ENCODE measurements at places on chromosomes 2 and 18.

- DNase-seq = no peak
These were observed 188.2 kb downstream of the IRS1 start for GRCh38 chr2:226611196-226611943.

- no peak for DNase-seq
These were observed 167.4 kb upstream of the GATA6 start for GRCh38 chr18:22001912-22002487.

GRCh38 chr18:75862458-75862857 lies 435.0 kb upstream of the SMIM21 start:
- no peak for DNase-seq

DNA sequence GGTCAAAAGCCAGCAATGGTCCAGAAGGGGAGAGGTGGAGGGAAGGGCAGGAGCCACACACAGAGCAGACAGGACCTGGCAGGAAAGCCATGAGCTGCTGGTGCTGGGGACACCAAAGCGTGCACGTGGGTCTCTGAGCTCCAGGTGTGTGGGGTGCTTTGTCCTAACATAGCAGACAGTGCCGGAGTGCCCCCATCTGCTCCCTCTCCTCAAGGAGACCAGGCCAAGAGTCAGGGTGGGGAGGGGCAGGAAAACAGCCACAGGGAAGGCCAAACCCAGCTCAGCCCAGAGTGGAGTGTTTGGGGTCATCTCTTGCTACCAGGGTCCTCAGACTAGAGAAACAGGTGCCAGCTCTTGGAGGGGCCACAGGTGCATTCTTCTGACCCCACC lies 4.2 kb upstream of the GPC1 start:
- no peak for DNase-seq

- DNase-seq = peak; percentile 33
These were observed 5.2 kb downstream of the FN1 start for GRCh38 chr2:215430528-215431187.

- DNase-seq = no peak
These were observed 30.1 kb upstream of the COL6A3 start for GRCh38 chr2:237444071-237444470.

- DNase-seq = no peak
These were observed 21.4 kb upstream of the FRZB start for GRCh38 chr2:182887753-182888415.

GRCh38 chr2:130806370-130806769 lies 30.3 kb upstream of the ARHGEF4 start:
- no peak for DNase-seq

DNA sequence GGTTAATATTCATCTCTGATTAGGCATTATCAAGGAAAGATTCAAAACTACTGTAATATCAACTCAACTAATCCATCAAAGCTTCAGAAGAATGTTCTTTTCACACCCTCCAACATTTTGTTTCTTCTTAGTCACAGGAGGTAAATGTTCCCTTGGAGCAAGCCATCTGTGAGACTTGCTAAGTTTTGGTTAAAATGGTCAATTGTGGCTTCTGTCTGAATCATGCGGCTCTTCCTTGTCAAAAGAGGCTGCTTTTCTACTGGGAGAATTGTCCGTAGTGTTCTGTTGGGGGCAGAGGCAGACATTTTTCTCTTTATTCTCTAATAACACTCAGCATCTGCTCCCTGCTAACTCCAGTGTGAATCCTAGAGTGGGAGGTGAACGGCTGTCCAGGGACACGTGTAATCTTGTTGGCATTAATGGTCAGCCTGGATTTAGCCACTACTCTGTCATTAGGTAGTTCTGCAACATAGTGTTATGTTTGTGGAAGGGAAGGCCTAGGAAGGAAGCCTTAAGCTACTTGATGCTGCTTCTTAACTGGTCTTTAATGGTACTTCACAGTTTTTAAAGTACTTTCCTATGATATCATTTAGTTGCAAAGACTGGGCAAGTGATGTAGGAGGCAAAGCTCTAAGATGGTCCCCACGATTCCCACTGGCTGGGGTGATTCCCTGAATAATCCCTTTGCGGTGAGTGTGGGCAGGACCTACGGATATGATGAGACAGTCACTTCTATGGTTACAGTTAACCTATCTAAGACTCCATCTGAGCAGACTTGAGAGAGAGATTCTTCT lies 22.6 kb upstream of the FAP start:
- DNase-seq = no peak

GRCh38 chr18:5463390-5463789 lies 80.4 kb downstream of the EPB41L3 start:
- peak; percentile 95 for DNase-seq

DNA sequence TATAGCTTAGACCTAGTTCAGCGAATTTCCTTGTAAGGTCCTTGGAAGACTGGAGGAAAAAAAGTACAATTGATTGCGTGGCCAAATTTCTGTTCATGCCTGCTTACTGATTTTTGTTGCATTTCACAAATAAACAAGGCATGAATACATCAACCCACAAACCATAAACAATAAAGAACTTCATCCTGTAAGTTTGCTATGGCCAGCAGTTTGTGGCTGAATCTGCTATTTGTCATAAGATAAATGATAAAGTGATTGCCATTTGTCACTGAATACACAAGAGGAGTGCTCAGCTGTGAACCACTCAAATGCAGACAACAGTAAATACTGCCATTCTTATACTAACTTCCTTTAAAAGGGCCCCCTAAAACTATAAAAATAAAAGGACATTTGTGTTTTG lies 259.5 kb downstream of the CCDC178 start:
- DNase-seq = no peak

DNA sequence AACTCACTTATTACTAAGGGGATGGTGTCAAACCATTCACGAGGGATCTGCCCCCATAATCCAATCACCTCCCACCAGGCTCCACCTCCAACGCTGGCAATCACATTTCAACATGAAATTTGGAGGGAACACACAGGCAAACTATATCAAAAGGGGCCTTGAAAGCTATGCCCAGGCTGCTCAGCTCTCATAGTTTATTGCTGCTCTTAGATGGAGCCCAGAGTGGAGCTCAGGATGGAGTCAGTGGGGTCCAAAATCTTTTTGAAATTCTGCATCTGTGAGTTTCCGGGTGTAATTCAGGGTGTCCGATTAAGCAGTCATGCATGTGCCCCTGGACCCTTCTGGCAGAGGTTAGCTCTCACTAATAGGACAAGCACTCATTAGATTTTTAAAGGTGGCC lies 24.3 kb downstream of the RHOB start:
- DNase-seq = no peak

GRCh38 chr2:46845542-46846486 lies 69.8 kb downstream of the MCFD2 start:
- DNase-seq = no peak

- DNase-seq = no peak
These were observed 289.7 kb downstream of the CCDC85A start for GRCh38 chr2:56473524-56473923.

DNA sequence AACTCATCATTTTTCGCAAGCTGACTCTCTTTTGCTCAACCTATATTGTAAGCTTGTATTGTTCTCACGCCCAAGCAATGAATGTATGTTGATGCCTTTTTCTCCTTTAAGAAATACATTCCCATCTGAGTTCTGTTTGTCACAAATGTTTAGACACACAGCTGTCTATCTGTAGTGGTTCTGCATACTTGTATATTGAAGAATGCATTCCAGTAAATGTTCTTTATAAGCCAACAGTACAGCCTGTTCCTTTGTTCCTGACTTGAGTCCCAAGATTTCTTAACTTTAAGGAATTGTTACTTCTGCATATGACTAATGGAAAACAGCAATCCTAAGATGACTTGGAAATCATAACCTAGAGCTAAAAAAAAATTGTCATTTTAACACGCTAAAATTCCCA lies 849.1 kb upstream of the POU3F3 start:
- DNase-seq = no peak

DNA sequence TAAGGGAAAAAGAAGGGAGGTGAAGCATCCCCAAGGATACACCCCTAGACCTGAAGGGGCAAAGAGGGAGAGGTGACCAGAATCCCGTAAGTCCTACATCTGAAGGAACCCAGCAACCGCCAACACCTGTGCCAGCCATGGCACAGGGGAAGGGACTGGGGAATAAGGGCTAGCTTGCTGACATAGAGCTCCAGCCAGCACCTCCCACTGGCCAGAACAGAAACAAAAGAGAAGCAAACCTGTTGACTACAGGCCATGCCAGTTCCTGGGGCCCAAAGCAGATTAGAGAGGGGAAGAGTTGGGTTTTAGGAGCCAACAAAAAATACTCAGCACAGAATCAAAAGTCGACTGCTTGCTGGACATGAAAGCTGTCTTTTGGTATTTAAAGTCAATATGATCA lies 244.6 kb downstream of the SUCLG1 start:
- no peak for DNase-seq

DNA sequence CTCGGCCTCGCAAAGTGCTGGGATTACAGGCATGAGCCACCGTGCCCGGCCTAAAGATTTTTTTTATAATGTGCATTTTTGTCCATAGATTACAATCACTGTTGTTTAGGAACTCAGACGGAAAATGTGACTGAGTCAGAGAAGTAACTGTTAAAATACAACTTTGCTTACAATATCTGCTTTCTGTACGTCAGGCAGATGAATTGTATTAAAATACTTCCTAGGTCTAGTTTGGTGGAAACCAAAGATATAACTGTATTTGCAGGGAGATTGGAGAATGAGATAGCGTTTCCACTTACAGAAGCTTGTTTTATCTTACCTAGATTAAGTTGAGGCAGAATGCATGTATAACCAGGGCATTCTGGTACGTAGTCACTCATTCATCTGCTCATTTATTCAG lies 36.7 kb downstream of the ASAP2 start:
- no peak for DNase-seq

DNA sequence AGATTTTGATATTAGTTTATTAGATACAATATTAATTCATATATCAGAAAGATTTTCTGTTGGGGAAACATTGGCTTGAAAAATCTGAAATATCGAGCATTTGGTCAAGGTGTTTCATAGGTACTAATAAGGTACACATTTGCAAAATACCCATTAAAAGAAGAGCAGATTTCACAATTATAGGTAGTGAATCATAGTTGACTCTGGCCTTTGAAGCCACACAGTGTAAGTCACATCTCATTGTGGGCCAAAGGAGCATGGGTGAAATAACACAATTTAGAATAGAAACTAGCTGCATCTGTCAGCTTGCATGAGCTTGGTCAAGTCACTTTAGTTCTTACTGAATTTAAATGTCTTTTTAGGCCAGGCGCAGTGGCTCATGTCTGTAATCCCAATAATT lies 4.9 kb downstream of the KDM3A start:
- peak; percentile 17 for DNase-seq

DNA sequence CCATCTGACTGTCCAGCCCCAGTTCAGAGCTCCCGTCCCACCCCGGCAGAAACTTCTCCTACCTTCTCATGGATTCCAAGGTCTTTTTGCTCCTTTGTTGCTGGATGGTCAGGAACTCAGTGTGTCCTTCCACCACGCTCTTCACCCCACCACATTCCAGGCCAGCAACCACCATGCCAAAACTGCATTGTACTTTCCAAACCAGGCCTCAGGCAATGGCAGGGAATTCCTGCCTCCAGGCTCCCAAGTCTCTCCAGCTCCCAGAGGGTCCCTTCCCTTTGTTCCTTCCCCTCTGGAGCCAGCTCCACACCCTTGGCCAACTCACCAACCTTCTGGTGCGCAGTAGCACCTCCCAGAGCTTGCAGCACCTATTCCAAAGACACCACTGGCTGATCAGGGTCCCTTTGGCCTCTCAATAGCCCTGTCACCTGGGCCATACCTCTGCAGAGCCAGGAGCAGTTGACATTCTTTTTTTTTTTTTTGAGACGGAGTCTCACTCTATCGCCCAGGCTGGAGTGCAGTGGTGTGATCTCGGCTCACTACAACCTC lies 8.1 kb downstream of the CHMP1B start:
- peak; percentile 43 for DNase-seq

- DNase-seq = no peak
These were observed 28.4 kb upstream of the MGAT4A start for GRCh38 chr2:98759338-98759737.

- DNase-seq = no peak
These were observed 14.0 kb downstream of the TWIST2 start for GRCh38 chr2:238861766-238862315.

All from kidney tubule cell (primary cell).